Osteoblast (primary cell): ENCODE measurements at places on chromosomes 13 and 19. TPM values are rescaled to one million over a fixed set of nuclear protein-coding genes. Genes with fewer than 3 reads are reported as not detected.

Gene SAFB2
- total RNA-seq: 38.0 and 43.0 TPM in 2 replicates

Gene ALOX5AP
- total RNA-seq: 0.29 TPM in 1 of 2 replicates, not detected in the other

Gene ZNF221
- 9.0 and 9.7 TPM in 2 replicates for total RNA-seq

Gene NLRP4
- total RNA-seq: not detected in 2 replicates

Gene ZNF284
- total RNA-seq: 3.8 and 4.3 TPM in 2 replicates

Gene ZNF541
- total RNA-seq: under 0.01 TPM in 2 replicates

Gene ZNF835
- 0.29 and 0.72 TPM in 2 replicates for total RNA-seq

Gene ZNF491
- total RNA-seq: 4.3 and 6.2 TPM in 2 replicates
